ENCODE measurements at places on chromosomes 5 and 9.

GRCh38 chr9:69453746-69454145, 128.7 kb downstream of the ENTREP1 start:
- no peak for DNase-seq

DNA sequence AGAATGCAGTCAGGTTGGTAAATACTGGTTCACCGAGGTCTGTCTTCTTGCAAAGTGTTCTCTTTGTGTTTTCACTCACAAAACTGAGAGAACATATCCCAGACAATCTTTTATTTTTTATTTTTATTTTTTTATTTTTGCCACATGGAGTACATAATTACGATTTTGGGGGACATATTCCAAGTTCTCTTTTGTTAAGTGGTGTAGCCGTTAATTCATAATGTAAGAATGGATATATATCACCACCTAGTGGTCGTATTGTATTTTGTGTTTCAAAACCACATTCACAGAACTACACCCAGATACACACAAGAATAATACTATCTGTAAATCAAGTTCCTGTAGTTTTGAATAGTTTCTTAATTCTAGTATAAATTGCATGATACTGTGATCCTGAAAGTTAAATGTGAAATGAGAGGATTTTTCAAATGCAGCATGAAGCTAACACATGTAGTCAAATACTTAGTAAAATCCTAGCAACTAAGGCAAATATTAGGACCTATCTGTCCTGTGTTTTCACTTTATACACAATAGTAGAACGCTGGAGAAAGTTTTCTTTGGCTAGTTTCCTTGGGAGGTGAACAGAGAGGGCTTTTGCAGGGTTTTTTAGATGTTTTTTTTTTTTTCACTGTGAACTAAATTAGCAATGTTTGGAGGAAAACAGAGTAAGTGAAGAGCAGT, 92.7 kb downstream of the VCAN start:
- peak; percentile 1 for DNase-seq

GRCh38 chr9:27352457-27353165, 55.7 kb upstream of the EQTN start:
- DNase-seq, result no peak

- DNase-seq, result peak; percentile 60
Measured at GRCh38 chr5:96687812-96688453, 25.8 kb downstream of the CAST start.

DNA sequence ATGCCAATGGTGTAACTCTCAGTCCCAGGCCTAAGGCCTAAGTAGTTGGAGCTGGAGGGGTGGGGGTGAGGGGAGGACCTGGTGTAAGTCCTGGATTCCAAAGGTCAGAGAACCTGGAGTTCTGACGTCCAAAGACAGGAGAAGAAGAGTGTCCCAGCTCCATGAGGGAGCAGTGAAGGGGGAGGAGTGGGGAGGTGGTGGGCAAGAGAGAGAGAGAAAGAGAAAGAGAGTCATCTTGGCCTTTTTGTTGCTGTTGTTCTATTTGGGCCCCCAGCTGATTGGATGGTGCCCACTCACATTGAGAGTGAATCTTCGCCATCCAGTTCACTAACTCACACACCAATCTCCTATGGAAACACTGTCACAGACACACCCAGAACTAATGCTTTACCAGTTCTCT, 198.9 kb downstream of the DAB2IP start:
- no peak for DNase-seq

DNA sequence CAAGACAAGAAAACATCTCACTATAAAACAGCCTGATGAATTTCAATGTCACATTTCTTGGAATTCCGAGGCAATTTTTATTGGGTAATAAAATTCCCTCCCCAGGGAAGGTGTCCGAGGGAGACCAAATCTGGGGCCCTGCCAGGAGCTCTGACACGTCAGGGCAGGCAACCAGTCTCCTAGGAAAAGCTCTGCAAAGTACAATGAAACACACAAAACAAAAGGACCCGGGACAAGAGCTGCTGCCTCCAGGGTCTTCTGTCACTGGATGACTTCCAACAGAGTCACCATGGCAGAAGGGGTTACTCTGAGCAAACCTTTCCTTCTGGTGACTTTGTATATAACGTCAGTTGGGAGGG, 50.8 kb downstream of the SAXO1 start:
- DNase-seq, result no peak

DNA sequence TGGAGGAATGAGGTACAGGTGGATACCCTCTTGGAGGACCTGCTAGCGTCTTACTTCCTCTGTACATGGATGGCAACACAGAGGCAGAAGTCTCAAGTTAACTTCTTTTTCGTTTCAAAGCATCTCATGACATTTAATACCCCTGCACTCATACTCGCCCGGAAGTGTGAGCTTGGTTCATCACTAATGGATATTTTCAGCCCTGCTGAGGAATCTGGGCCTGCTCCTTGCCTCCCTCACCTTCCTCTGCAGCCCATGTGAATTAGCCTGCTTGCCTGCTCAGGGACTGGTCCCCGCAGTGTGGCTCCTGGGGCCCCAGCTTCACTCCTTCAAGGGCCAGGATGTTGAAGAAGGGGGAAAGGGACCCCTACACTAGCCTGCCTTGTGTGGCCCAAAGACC, 34.1 kb downstream of the GADD45G start:
- DNase-seq, result no peak

DNA sequence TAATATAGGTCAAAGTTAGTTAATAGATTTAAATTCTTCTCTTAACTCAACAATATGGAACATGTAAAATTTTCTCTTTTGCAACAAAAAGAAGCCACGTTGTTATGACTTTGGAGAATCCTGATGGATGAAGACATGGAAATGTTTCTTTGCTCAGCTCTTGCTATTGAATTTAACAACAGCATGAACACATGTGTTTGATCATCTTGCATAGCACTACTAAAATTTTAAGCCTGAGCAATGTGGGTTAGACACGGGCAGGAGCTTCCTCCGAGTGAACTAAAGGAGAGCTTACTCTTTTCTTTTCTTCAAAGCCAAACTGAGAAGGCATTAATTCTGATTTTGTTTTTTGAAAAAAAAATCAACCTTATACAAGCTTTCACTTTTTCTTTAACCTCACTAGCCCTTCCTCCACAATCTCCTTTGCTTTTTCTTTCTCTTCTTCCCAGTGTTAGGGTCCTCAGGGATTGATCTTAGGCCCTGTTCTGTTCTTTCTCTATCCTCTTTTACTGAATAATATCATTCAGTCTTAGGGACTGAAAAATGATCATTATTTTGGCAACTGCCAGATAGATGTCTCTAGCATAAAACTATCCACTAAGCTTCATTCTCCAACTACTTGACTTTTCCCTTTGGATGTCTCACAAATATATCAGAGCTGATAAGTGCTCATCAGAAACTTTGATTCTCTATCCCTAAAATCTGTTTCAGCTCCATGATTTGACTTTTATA, 36.9 kb downstream of the ADAMTS19 start:
- no peak for DNase-seq

- no peak for DNase-seq
Measured at GRCh38 chr9:37028420-37029031, 5.5 kb downstream of the PAX5 start.

GRCh38 chr9:120536094-120536493, 43.9 kb downstream of the CDK5RAP2 start:
- DNase-seq, result no peak

DNA sequence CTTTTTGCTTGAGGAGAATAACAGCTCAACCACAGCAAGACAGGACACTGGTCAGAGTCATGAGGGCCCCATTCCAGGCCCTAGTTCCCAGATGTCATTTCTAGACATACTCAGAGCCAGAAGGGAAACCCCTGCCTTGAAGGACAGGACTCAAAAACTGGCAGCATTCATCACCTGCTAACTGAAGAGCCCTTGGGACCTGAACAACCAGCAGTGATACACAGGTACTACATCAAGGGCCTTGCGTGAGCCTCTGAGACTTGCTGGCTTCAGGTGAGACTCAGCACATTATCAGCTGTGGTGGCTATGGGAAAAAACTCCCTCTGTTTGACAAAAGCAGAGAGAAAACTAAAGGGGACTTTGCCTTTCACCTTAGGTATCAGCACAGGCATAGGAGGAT, 22.6 kb downstream of the TMEM267 start:
- DNase-seq, result no peak

- no peak for DNase-seq
Measured at GRCh38 chr5:93307557-93307956, 273.5 kb downstream of the NR2F1-AS1 start.
